ENCODE measurements at places on chromosomes 6 and 20.

DNA sequence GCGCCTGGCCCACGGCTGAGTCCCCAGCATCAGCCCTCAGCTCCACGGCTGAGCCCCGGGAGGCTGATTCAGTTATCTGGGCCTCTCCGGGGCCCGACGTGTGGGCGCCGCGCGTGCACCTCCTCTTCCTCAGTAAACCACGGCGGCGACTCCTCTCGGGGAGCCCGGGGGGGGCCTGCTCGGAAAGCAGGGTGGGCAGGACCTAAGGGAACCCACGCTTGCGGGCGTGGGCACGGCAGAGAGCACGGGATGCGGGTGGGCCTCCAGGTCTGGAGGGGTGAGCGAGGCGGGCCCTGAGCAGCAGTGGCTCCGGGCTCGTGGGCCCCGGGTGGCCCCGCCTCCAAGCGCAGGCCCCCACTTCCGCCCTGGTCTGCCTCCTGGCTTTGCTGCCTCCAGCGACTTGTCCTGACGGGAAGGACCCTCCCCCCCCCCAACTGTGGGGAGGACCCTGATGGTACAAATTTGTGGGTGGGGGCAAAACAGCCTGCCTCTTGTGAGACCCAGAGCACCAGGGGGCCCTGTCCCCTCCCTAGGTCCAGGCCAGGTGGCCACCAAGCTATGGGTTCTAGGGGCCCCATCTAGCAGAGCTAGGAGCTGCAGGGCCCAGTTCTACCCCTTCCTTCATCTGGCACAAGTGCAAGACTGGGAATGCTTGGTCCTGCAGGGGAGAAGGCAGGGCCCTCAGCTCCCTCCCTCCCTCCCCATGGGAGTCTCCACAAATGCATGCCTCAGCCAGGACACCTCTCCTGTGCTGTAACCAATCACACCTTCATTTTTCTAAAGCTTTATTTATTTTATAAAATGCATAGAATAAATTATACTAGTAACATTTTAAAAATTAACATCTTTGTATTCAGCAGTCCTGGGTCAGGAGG is 16.9 kb downstream of the UCKL1 start:
- DNase-seq = no peak

DNA sequence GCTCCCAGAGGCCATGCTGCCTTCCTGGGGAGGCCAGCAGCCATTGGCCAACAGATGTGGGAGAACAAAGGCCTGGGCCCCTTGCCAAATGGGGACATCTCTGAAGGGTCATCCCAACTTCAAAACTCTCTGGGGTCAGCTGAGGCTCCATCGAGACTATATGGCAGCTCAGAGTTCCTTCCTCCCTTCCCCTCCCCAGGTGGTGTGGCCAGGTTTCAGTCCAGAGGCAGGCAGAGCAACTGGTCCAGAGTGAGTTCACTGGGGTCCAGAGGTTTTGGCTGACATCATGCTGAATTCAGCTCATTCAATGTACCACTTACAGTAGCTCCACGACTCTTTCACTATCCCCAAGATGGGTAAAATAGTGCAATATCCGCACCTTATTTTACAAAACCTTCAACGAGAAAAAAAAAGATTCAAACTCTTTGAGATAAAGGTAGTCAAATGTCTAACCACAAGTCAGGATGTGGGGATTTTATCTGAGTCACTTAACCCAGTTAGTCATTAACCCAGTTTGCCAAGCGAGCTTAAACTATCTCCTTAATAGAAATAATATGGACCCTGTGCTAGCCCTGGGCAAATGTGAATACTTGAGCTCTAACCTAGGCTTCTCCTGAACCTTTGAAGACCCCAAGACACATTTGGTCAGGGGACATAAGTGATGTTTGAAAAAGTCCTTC is 108.4 kb upstream of the PLEKHG1 start:
- peak; percentile 75 for DNase-seq

GRCh38 chr6:159082039-159082815 is 37.4 kb upstream of the TAGAP start:
- no peak for DNase-seq

GRCh38 chr20:16283978-16284377 is 289.3 kb downstream of the KIF16B start:
- DNase-seq = no peak

GRCh38 chr6:31163922-31164321 is 5.5 kb downstream of the TCF19 start:
- DNase-seq = no peak

DNA sequence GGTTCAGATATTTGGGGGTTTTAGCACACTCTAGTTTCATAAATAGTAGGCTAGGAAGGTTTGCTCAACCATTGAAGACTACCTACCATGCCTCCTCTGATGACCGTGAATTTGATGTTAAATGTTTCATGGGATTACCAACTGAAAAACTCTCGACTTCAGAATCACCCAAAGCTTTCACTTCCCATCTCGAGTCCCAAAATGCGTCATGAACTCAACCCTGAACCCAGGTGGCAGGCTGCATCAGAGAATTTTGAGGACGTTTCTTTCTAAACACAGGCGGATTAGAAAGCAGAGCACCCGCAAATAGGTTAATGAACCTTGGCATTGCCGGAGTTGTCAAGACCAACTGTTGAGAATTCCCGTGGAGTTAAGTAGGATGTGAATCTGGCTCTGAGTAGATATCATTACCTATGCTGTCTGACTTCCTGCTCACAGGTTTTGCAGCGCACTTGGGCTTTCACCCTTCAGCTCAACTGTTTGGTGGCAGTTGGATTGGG is 98.4 kb upstream of the ADTRP start:
- no peak for DNase-seq

GRCh38 chr6:30573113-30573512 is 1.9 kb downstream of the ABCF1 start:
- no peak for DNase-seq

GRCh38 chr20:2059411-2059810 is 42.2 kb upstream of the STK35 start:
- DNase-seq = no peak

DNA sequence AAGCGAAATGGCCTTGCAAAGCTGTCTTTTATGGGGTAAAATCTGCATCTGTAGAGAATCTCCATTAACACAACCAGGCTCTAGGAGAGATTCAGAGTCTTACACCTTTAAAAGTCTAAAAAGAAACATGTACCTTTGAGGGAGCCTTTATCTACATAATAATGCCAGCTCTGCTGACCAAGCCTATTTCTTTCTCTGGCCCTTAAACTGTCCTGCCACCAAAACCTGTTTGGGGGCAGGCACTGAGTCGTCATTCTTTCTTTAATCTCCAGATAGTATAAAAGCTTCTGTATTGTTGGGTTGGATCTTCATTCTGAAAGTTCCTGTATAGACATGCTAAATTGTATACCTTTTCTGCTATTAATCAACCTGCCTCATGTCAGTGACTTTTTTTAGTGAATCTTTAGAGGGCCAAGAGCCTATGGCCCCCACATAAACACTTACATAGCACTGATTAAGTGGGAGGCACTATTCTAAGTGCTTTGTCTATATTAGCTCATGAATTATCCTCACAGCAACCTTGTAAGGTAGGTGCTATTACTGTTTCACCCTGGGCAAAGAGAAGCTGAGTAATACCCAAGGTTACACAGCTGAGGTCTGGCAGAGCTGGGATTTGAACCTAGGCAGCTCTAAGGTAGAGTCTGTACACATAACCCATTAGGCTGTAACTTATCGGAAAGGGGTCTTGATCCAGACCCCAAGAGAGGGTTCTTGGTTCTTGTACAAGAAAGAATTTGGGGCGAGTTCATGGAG is 232.3 kb upstream of the DTNBP1 start:
- DNase-seq = no peak

Data from T-helper 2 cell (primary cell).